Stimulated activated CD8-positive, alpha-beta memory T cell treated with anti-CD3 and anti-CD28 coated beads, Interleukin-15, amount 100 ng/mL, for 24 hours (primary cell): ENCODE measurements at places on chromosomes 12 and 14.

DNA sequence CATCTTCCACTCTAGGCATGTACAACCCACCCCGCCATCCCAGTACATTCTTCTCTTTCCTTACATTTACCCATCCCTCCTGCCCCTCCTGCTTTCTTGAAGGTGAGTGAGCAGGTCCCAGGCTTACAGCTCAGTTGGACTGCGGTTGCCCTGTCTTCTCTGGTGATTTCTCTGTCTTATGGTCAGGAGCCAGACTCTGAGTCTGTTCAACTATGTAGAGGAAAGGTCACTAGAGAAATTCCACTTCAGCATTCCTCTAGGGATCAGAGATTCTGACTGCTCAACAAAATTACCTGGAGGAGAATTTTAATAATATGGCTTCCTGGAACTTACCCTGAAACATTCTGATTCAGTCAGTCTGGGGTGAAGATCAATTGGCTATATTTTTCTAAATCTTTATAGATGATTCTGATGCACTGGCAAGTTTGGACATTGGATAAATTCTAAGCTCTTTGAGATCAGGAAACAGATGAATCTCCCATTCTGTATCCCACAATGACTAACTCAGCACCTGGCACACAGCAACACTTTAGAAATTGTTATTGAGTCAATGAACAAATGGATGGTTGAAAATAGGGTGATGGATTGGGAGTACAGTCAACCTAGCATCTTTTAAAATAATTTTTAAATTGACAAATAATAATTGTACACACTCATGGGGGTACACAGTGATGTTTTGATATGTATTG lies 128.6 kb upstream of the HIF1A start:
- no peak for DNase-seq

DNA sequence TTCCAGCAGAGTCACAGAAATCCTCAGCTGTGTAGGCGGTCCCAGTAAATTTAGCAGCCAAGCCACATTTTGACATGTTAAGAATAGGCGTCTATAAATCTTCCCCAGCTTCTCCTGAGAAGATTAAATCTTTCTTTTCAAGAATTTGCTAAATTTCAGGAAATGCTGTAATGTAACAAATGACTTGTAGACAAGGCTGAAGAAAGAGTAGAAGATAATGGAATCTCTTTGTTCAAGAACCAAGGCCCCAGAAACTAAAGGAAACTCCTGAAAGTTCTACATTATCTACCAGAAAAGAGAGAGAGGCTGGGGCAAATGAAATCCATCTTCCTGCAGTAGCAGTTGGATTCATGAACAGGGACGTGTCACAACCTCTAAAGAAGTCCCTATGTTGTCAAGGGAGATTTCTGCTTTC lies 760.3 kb downstream of the NOVA1 start:
- DNase-seq: no peak

GRCh38 chr14:90607141-90607540 lies 209.1 kb downstream of the TTC7B start:
- no peak for DNase-seq

GRCh38 chr12:4829161-4829792 lies 80.4 kb upstream of the KCNA1 start:
- DNase-seq: no peak

GRCh38 chr12:88509347-88509746 lies 70.9 kb downstream of the KITLG start:
- DNase-seq: no peak

DNA sequence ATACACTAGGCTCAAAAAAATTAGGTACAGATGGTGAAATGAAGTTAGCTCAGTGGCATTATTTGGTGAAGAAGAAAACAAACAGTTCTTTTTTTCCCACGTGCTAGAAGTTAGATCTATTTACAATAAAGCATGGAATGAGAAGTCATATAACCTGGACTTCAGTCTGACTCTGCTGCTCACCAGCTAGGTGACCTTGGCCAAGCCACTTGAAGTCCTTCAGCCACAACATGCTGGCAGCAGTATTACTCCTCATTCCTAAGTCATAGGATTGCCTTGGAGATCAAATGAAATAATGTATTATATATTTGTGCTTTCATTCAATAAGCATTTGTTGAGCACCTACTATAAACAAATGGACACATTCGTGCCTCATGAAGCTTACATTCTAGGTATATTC lies 45.2 kb downstream of the PTHLH start:
- no peak for DNase-seq

- DNase-seq: no peak
Measured at GRCh38 chr12:124075841-124076240, 102.8 kb downstream of the ZNF664 start.

GRCh38 chr12:101019667-101020066 lies 190.4 kb downstream of the SLC5A8 start:
- no peak for DNase-seq

DNA sequence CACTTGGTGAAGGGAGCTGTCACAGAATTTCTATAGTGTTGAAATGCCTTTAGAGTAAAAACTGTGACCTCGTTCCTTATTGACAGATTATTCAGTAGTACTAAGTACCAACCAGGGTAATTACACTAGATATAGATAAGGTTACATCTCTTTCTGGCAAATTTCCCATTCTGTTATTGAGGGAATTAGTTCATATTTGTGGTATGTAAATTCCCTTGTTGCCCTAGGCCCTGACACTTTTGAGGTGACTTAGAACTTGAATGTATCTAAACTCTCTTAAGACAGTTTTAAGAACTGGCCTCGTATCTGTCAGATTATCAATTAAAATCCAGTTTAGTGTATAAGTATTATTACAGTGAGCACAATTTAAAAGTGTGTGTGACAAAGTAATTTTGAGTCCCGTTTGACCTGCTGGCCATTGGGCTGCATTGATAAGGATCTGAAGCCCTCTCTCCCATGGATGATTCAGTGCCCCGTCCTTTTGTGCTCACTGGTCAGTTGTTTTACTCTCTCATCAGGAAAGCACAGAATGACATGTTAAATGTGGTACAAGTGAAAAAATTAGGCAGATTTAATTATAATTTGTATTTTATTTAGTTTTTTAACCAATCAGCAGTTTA lies 123.2 kb downstream of the GPR135 start:
- DNase-seq: no peak

- DNase-seq: no peak
Measured at GRCh38 chr14:53516261-53516774, 363.2 kb upstream of the DDHD1 start.

DNA sequence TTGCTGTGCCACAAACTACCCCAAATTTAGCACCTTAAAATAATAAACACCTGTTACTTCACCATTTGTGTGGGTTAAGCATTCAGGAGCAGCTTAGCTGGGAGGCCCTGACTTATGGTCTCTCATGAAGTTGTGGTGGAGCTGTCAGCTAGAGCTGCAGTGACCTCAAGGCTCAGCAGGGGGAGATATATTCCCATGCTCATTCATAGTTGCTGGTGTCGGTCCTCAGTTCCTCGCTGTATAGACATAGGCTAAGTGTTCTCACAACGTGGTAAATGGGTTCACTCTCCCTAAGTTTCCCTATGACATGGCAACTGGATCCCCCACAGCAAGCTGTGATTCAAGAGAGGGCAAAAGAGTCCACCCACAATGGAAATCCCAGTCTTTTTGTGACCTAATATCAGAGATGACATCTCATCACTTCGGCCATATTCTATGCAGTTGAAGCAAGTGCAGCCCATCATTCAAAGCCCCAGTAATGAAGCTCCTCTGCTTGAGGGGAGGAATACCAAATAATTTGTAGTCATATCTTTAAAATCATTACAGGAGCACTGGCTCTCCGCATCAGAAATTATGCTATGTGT lies 41.1 kb downstream of the PRB3 start:
- no peak for DNase-seq

DNA sequence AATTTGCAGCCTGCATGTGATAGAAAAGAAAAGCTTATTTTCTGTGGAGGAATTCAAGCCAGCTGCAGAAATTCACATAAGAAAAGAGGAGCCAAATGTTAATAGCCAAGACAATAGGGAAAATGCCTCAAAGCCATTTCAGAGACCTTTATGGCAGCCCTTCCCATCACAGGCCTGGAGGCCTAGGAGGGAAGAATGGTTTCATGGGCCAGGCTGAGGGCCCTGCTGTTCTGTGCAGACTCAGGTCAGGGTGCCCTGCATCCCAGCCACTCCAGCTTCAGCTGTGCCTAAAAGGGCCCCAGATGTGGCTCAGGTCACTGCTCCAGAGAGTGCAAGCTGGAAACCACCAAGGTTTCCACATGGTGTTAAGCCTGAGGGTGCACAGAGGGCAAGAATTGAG lies 21.2 kb upstream of the CCDC88C start:
- no peak for DNase-seq

DNA sequence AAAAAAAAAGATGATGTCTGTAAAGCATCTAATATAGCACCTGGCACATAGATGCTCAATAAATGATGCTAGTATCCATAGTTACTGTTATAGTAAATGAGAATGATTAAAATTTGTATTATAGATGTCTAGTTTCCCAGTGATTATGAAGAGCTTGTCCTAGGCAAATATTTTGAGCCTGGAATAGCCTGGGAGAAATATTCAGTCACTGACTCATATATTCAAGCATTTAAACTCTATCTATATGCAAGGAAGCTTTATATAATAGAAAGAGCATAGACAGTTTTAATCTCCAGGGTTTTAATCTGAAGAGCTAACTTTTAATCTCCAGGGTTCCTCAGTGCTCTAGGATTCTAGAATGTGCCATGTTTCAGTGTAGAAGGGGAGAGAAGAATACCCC lies 91.5 kb upstream of the VASH1 start:
- DNase-seq: no peak

DNA sequence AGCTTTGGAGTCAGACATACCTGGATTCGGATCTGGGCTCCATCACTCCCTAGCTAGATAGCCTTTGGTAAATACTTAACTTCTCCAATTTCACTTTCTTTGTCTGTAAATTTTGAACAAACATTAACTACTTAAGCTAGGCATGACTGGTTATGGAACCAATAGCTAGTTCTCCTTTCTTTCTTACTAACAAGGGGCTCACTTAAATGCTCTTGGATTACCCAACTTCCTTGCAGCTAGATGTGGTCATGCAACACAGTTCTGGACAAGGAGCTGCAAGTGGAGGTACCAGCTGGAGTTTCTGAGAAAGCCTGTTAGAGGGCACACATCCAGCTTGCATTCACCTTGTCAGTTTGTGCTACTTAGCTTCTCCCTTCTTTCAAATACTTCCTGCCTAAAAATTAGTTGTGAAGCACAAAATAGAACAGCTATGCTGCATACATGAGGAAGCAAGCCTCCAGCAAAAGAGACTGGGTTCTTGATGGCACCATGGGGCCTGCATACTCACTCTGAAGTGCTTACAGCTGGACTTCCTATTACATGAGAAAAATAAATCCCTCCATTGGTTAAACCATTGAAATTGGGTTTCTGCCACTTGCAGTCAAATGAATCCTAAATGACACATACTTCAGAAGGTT lies 210.1 kb upstream of the EEA1 start:
- DNase-seq: no peak

DNA sequence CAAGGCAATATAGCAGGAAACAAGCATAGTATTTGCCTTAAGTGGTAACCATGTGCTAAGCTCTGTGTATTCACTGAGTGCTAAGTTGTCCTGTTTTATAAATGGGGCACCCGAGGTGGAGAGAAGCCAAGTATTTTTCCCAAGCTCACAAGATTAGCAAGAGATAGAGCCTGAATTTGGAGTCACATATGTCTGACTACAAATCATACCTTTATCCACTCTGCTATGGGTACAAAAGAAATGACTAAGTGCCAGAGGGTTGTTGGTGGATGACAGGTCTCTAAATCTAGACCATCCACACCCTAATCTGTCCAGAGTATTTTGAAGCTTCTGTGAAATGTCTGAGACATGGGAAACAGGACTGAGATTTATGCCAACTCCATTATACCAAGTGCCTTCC lies 182.1 kb upstream of the SEL1L start:
- DNase-seq: no peak

DNA sequence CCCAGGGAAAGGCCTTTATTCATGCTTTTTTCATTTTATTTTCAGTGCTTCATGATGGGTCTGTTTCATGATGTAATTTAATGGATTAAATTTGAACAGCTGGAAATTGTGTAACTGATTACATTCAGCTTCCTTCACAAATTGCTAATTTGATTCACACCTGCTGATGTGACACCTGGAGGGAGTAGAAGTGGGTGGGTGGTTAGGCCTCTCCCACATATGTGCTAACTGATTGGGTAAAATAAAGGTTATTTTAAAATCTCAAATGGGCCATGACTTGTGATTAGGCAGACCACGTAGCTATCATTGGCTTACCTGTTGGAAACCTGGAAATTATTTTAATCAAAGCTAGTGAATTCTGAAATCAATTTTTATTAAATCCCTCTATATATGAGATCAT lies 142.1 kb downstream of the GXYLT1 start:
- DNase-seq: no peak

GRCh38 chr14:36591482-36591881 lies 9.1 kb upstream of the NKX2-8 start:
- DNase-seq: no peak

DNA sequence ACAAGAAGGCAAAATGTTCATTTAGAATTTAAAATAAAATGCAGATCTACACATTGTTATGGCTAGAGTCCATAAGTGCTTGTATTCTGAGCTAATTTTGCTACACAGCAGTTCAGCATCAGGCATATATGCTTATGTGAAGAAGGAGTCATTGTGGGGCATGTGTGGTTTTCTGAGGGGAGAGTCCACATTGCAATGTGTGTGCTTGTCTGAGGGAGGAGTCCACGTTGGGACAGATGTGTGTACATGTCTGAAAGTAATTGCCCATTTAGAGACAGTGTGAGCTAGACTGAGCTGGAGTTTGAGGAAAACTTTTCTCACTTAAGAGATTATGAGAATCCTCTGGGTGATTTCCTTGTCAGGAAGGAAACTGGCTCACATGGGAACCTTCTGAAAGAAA lies 767.9 kb downstream of the TMEM121 start:
- no peak for DNase-seq

DNA sequence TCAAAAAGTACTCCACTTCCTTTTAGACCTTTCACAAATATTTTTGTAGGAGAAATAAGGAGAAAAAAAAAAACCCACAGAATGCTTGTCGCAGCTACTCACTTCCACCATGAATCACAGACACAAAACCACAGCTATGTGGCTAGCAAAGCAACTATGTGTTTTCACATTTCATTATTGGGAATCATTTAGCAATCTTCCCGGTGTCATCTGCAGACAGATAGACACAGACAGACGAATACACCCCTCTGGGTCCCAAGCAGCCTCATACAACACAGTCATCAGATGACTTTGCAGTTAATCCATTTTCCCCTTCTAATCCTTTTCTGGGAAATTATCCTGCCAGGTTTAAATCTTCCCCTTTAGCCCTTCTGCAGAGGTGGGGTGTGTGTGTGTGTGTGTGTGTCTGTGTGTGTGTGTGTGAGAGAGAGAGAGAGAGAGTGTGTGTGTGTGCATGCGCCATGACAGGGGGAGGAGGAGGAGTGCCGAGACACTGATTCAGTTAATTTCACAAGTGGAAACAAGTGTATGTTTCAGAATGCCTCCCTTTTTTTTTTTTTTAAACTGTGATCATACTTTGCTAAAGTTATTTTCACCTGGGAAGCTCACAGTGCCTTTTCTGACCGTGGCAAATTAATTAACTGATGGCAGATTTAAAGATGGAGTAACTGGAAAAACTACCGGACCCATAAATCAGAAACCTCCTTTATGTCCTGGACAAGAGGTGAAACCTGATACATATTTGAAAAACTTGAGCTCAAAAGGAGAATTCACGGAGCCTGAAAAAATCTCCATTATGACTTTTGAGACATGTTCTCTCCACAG lies 39.9 kb downstream of the LTBP2 start:
- no peak for DNase-seq

- DNase-seq: no peak
Measured at GRCh38 chr12:132196038-132196872, 52.0 kb downstream of the NOC4L start.

GRCh38 chr12:6996040-6996441 lies 22.2 kb downstream of the LPCAT3 start:
- no peak for DNase-seq
